ENCODE measurements at places on chromosomes 7 and 10.
A peak's percentile ranks its signal among the peaks of the same experiment; 100 is the strongest.

GRCh38 chr10:13099666-13100348 is at the start of gene OPTN:
Gene OPTN (plus strand): TSS chr10:13100163. CDS start chr10:13109123, 8,960 bp downstream.
- peak; percentile 71 for DNase-seq

DNA sequence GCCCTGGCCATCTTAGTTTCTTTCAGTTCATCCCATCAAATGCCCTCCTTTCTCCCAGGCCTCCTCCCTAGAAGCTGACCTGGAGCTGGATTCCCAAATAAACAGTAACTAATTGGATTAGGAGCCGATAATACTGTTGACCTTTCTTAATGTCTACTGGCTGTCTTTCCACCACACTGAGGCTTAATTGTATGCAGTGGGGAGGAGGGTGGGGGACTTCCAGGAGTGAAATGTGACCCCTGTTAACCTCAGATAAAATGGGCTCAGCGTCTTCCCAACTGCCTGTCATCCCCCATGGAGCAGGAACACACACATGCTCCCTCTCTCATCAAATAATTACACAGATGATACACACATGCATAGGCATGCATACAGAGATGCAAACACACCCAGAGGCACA is 53.7 kb upstream of the LBX1 start:
- no peak for DNase-seq

DNA sequence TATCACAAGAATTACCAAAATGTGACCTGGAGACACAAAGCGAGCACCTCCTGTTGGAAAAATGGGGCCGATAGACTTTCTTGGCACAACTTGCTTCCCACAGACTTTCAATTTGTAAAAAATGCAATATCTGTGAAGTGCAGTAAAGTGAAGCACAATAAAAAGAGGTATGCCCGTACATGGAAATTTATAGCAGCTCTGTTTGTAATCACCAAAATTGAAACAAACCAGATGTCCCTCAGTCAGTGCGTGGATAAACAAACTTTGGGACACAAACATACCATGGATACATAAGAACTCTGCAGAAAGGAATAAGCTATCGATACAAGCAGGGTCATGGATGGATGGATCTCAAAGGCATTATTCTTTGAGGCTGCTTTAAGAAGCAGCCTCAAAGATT is 33.6 kb downstream of the ARID5B start:
- no peak for DNase-seq

GRCh38 chr7:1610678-1611302 is 41.0 kb upstream of the PSMG3 start:
- DNase-seq: no peak

DNA sequence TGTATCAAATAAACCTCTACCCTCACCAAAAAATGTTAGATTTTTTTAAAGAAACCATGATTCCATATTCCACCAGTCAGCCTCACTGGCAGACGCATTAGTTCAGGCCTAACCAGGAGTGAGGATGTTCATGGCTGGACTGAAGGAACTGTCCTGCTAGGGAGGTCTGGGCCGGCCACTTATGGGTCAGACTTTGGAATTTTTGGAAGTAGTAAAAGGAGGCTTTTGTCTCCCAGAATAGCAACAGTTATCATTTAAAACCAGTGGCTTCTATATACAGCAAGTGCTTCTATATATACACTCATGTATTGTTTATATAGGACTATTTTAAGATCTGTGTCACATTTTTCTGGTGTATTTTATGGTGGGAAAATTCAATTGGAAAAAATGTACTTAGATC is 120.5 kb downstream of the CNNM2 start:
- DNase-seq: no peak

Measured in activated B cell treated with CpG ODN at 0.5 μM for 24 hours (primary cell).